ENCODE measurements at places on chromosomes 5 and 9. TPM values are rescaled to one million over a fixed set of nuclear protein-coding genes. Genes with fewer than 3 reads are reported as not detected.

- peak overlapping the region; percentile 66 for H3K27ac ChIP-seq
- H3K27me3 ChIP-seq = no peaks in the 10 kb centered on the region
- peaks cover 3% of the 10 kb centered on the region for H3K4me1 ChIP-seq
- peak; percentile 74 for DNase-seq
- peak overlapping the region; percentile 93 for H3K4me3 ChIP-seq
- H3K36me3 ChIP-seq = no peaks in the 10 kb centered on the region
Measured at GRCh38 chr5:68216245-68217046, 890 bp downstream of the PIK3R1 start.

DNA sequence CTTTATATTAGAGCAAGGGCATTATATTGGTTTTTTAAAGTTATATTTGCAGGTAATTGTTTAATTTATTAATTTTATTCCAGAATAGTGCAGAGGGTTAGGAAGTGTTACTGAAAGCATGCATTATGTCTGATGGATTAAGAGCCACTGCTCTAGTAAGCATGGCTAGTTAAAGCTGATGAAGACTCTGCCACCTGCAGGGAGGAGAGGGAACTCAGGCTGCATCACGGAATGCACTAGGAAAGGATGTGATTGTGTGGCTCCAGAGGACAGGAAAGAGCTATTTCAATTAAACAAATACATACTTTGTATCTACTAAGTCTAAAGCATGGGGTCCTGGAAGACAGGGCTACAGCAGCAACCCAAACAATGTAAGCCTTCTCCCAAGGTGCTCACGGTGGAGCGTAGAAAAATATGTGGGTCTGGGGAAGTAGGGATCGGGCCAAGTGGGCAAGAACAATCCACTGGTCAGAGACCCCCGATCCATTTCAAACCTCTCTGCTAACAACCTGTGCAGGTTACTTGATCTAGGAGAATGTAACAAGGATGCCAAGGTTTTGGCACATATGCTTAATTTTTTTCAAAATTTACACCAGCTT is 15.3 kb upstream of the GRXCR2 start:
- H3K27me3 ChIP-seq = no peaks in the 10 kb centered on the region
- H3K4me3 ChIP-seq = no peak overlapping the region
- H3K36me3 ChIP-seq = no peaks in the 10 kb centered on the region
- no peak overlapping the region for H3K27ac ChIP-seq
- no peaks in the 10 kb centered on the region for H3K4me1 ChIP-seq

DNA sequence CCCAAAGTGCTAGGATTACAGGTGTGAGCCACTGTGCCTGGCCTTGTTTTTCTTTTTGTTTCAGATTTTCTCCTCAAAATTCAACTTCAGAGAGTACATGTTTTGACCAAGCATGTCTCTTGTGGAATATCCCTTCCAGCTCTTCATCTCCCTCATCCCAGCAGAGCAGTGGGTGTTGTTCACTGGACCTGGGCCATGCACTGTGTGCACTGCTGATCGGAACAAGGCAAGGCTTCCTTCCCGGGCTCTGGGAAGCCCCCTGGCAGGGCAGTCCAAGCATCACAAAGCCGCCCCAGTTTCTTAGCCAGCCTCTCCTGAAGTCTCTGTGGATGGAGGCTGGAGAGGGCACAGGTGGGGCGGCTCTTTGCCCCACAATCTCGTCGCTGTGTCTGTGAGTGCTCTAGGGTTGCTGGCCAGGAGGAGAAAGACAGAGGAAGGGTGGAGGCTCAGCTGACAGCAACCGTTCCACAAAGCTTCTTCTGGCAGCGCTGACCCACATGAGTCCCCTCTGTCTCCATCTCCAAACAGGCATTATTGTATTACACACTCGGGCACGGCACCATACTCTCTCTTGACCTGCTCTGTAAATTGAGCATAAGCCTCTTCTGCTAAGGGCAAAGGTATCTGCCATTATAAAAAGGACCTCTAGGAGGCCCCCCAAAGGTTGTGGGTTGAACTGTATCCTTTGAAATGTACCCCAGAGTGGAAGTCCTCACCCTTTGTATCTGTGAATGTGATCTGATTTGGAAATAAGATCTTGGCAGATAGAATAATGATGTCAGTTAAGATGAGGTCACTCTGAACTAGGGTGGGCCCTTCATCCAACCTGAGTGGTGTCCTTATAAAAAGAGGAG is 89.6 kb downstream of the TARS1 start:
- H3K36me3 ChIP-seq = no peaks in the 10 kb centered on the region
- H3K27ac ChIP-seq = no peak overlapping the region
- no peaks in the 10 kb centered on the region for H3K4me1 ChIP-seq

Gene AGPAT2
- total RNA-seq = 31.5 TPM

Gene NSA2
- 57.9 TPM for total RNA-seq

Gene ABO
- 3.3 TPM for total RNA-seq

Gene ZDHHC11
- total RNA-seq = 26.0 TPM

All from aorta (tissue), 5 donors.